Activated T-cell treated with anti-CD3 and anti-CD28 coated beads, Interleukin-2, amount 50 U/mL, for 72 hours (primary cell): ENCODE measurements at places on chromosomes 11 and 22.

- no peak for DNase-seq
These were observed 211.7 kb downstream of the NXPE2 start for GRCh38 chr11:114890038-114890437.

- no peak for DNase-seq
These were observed 97.7 kb downstream of the ABTB2 start for GRCh38 chr11:34260072-34260575.

GRCh38 chr11:120622189-120622875 is 110.8 kb downstream of the GRIK4 start:
- DNase-seq: no peak

DNA sequence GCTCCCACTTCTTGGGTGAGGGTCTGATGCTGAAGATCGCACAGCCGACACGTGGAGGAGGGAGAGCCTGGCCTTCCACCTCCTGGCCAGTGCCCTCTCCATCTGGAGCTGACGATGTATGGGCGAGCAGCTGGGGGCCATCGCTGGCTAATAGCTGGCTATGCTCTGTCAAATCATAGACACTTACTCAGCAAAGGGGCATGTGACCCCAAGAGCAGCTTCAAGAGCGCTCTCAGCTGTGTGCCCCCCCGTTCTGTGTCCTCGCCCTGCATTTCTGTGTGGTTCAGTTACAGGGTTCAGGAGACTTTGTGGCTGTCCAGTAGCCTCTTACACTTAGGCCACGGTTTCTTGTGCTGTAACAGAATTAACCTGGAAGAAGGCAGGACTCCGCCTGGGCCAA is 26.4 kb downstream of the FBLN1 start:
- no peak for DNase-seq

- DNase-seq: no peak
These were observed 761.1 kb downstream of the BRD1 start for GRCh38 chr22:49066619-49067018.
